Effector CD4-positive, alpha-beta T cell (primary cell): ENCODE measurements at places on chromosomes 7 and 10.

DNA sequence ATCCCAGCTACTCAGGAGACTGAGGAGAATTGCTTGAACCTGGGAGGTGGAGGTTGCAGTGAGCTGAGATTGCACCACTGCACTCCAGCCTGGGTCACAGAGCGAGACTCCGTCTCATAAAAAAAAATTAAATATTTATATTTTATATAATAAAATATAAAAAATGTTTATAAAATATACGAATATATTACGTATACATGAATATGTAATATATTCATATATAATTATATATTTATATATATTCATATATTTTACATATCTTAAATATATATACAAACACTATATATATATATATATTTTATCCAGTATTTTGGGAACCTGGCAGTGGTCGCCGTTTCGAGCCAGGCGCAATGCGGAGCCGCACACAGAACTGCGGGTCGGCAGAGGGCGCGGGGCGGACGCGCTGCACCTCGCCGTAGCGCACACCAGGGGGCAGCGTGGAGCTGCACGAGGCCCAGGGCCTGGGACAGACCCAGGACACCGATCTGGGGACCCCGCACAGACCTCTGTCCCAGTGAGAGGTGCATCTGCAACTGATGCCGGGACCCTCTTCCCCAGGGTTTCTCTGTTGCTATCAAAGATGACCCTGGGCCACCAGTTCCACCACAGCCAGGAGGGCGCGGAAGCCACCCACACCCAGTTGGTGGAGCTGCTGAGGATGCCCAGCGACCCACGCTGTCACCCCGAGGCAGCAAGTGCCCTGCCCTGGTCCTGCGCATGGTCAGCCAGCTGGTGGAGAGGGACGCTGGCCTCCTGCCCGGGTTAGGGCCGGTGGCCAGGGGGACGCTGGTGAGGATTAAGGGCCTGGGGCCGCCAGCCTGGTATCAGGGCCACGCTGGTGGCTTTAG lies 22.7 kb downstream of the AP5Z1 start:
- peak; percentile 43 for DNase-seq

DNA sequence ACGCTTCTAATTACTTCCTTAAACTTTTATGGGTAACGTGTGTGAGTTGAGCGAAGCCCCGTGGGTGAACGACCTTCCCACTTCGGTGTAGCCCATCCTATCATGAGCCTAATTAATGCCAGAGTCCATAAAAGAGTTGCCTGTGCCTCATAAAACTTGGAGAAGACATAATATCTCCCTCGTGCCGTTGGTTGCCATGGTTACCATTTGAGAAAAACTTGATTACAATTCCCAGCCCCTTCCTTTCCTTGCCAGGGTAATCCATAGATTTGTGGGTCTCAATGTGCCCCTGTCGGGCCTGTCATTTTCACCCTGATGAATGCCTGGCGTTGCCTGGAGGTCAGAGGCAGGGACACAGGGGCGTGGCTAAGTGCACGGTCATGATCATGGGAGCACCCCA lies 127.1 kb downstream of the GLRX3 start:
- no peak for DNase-seq

DNA sequence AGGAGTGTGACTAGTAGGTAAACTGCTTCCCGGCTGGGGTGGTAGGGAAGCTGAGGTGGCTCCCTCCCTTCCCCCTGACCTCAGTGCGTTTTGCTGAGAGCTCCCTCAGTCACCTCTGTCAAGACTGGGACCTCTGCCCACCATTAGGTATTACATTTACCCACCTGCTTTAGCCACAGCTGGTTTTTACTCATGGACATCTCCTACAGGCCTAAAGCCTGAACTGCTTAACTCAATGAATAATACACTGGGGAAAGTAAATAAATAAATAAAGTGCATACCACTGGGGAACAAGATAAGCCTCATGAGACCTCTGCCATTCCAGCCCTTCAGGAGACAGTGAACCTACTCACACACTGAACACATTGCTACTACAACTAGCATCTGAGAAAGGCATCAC lies 38.9 kb upstream of the CDK13 start:
- no peak for DNase-seq

GRCh38 chr10:53153831-53154230 lies 381.2 kb upstream of the MBL2 start:
- no peak for DNase-seq

DNA sequence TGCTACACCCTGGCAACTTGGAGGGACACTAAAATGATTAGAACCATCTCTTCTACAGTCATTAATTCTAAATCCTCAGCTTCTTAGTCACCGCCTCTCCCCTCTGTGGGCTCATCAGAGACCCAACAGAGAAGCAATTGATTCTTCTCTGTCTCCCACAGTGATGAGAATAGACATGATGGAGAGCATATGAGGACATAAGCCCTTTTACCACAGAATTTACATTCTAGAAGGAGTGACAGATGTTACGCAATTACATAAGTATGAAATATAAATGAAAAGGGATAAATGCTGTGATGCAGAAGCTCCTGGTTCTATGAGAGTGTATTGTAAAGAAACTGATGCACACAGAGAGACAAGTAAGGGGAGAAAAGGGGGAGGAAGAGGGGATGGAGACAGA lies 18.1 kb upstream of the ABCB5 start:
- DNase-seq, result no peak

DNA sequence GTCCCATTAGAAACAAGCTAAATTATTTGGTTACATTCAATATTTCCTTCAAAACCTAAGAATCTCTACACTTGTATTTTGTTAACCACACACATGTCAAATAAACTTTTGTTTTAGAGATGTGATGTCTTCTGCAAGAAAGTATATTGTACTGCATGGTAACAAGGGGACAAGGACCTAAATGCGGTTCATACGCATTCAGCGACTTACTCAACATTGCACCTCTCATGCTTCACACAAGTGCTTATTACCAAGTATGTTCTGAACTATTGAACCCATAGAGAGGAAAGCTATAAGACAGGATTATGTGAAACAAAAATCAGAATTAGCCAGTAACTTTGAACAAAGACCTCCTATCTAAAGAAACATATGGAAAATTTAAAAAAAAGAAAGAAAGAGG lies 68.3 kb downstream of the CREB5 start:
- DNase-seq, result no peak

GRCh38 chr7:96832092-96832662 lies 122.5 kb upstream of the SEM1 start:
- no peak for DNase-seq

- DNase-seq, result no peak
These were observed 94.4 kb upstream of the STEAP4 start for GRCh38 chr7:88401009-88401623.

GRCh38 chr7:40757109-40757508 lies 622.3 kb downstream of the SUGCT start:
- DNase-seq, result no peak

DNA sequence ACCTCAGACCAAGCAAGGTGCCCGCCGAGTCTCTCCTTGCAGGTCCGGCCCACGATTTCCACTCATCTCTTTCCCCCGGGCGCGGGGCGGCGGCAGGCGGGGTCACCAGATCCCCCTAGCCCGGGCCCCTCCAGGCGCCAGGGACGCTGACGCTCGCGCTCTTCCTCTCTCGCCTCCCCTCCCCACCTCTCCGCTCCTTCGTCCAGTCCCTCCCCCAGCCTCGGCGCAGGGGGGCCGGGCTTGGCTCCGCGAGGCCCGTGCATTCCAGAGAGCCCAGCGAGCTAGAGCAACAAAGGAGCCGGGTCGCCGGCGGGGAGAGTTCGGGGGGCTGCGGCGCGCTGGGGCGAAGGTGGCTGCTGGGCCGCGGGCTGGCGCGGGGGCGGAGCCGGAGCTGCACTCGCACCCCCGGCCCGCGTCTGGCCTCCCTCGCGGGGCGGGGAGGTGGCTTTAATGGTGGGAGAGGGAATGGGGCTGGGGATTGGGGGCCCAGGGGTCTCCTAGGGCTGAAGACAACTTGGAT lies at the start of gene SMO:
SMO (plus strand) TSS at position 262 of the 520 bp plus-strand sequence. CDS start 519 bp downstream, outside the sequence.
- DNase-seq, result no peak

DNA sequence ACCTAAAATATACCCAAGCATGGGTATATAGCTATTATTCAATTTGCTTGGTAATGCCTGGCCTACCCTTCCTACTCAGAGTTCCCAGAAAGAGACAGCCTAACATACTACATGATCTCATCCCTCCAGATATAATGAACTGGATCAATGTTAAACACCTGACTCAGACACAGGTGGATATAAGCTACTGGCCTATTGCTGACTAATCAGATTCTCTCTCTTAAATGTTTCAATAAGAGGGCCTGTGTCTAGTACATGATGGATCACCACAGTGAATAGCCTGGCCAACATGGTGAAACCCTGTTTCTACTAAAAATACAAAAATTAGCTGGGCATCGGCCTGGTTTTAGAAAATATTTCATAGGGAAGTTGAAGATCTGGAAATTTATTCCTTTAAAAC lies 54.1 kb downstream of the COPG2 start:
- no peak for DNase-seq

GRCh38 chr10:23694921-23695824 lies 256.3 kb downstream of the OTUD1 start:
- DNase-seq, result no peak

GRCh38 chr7:18570890-18571478 lies 75.4 kb downstream of the HDAC9 start:
- no peak for DNase-seq

GRCh38 chr10:33681595-33681994 lies 347.1 kb upstream of the NRP1 start:
- DNase-seq, result no peak

DNA sequence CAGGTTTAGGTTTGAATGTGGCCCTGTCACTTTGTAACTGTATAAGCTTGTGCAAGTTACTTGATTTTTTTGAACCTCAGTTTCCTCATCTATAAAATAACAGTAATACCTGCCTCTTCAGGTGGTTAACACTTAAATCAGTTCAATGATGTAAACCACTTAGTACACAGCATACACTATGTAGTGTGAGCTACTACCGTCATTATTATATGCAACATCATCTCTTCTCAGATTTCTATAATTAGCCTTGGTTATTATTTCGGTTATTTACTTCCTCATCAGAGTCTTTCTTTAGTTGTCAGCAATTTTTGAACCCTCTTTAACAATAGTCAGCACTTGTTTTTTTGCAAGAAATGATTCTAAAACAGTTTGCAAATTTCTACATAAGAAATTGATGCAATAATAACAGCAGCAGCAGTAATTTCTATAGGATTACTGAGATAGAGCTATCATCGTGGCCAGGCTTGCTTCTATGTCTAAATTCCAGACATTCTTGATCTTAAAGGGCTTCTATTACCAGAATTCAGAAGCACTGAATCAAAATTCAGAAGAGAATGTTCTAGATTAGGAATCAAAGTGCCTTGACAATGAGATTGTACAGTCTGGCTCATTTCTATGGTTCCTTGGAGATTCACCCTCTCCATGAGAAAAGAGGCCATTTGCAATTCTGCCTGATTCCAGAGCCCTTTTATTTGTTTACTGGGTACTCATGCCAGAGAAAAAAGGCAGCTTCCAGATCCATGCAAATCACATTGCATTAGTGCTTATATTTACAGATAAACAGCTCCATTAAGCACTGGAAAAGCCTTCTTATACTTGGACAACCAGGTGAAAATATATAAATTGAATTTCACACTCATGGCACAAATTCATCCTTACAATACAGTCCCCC lies 25.0 kb upstream of the WDR11 start:
- no peak for DNase-seq

DNA sequence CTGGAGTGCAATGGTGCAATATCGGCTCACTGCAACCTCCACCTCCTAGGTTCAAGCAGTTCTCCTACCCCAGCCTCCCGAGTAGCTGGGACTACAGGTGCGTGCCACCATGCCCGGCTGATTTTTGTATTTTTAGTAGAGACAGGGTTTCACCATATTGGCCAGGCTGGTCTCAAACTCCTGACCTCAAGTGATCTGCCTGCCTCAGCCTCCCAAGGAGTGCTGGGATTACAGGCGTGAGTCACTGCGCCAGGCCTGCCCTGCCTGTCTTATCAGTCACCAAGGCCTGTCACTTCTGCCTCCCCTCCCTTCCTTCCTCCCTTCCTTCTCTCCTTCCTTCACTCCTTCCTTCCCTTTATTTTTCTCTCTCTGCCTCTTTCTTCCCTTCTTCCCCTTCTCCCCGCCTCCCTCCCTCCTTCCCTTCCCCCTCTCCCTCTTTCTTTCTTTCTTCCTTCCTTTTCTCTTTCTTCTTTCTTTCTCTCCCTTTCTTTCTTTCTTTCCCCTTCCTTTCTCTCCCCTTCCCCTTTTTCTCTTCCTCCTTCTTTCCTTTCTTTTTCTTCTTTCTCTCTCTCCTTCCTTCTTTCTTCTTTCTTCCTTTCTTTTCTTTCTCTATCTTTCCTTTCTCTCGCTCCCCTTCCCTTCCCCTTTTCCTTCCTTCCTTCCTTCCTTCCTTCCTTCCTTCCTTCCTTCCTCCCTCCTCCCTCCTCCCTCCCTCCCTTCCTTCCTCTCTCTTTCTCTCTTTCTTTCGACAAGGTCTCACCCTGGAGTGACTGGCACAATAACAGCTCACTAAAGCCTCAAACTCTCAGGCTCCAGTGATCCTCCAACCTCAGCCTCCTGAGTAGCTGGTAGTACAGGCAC lies 3.1 kb upstream of the ST7 start:
- no peak for DNase-seq

GRCh38 chr10:124090601-124091209 lies 2.7 kb downstream of the CHST15 start:
- DNase-seq, result no peak

DNA sequence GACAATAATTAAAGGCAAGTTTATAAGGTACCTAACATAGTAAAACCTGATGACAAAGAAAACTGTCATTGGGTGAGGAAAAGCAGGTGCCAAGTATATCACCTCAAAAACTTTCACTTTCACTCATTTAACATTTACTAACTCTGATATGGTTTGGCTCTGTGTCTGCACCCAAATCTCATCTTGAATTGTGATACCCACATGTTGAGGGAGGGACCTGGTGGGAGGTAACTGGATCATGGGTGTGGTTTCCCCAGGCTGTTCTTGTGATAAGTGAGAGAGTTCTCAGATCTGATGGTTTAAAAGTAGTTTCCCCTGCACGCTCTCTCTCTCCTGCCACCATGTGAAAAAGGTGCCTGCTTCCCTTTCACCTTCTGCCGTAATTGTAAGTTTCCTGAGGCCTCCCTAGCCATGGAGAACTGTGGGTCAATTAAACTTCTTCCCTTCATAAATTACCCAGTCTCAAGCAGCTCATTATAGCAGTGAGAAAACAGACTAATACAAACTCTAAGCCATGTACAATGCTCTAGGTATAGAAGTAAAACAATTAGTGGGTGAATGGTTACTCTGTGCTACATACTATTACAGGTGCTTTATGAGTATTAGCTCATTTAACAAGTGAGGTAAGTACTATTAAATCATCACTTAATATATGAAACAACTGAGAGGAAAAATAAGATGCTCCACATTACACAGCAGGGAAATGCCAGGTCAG lies 199.0 kb downstream of the CHCHD3 start:
- DNase-seq, result no peak

GRCh38 chr10:3911713-3912442 lies 126.9 kb upstream of the KLF6 start:
- no peak for DNase-seq

- no peak for DNase-seq
These were observed 147.2 kb upstream of the PRR15 start for GRCh38 chr7:29416276-29416937.

GRCh38 chr10:128084364-128084763 lies 41.9 kb downstream of the MKI67 start:
- DNase-seq, result no peak

- no peak for DNase-seq
These were observed 52.6 kb upstream of the TMEM106B start for GRCh38 chr7:12158334-12159060.
